ENCODE measurements at places on chromosomes 12 and 14.
A peak's percentile ranks its signal among the peaks of the same experiment; 100 is the strongest.

DNA sequence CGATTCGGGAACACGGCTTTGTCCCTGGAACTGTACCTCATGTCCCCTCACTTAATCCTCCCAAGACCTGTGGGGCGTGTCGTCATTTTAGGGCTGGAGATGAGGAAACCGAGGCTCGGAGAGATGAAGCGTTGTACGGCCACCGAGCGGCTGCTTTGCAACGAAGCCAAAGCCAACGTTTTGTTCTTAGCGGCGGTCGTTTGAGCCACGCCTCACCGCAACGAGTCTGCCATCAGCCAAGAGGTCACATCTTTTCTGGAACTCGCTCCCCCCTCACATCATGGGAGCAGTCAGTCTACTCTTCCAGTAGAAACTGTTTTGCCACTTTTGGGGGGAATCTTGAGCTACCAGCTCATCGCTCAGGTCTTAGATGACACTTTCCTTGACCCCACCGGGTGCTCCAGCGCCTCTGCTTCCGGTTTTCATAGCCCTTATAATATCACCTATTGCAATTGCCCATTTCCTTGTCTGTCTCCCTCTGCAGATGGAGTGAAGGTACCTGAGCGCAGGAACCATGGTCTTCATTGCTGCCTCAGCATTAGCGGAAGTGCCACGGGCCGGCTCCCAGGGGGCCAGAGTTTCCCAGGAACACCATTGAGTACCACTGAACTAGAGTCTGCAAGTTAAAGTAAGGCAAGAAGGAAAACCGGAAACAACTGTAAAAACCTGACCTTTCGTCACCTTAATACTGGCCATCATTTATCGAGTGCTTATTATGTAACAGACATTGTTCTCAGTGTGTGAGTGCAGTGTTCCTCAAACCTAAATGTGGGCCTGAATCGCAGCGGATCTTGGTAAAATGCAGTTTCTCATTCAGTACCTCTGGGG, 19.6 kb downstream of the NINJ2 start:
- H3K27me3 ChIP-seq: no peaks in the 10 kb centered on the region
- H3K4me1 ChIP-seq: peaks cover 52% of the 10 kb centered on the region
- DNase-seq: no peak
- H3K4me3 ChIP-seq: peak overlapping the region; percentile 79
- H3K36me3 ChIP-seq: peaks cover 3% of the 10 kb centered on the region

- peaks cover 60% of the 10 kb centered on the region for H3K36me3 ChIP-seq
- H3K4me3 ChIP-seq: no peak overlapping the region
- no peaks in the 10 kb centered on the region for H3K27me3 ChIP-seq
- peaks cover 15% of the 10 kb centered on the region for H3K4me1 ChIP-seq
Observed at GRCh38 chr12:67318786-67319185, 49.6 kb downstream of the CAND1 start.

DNA sequence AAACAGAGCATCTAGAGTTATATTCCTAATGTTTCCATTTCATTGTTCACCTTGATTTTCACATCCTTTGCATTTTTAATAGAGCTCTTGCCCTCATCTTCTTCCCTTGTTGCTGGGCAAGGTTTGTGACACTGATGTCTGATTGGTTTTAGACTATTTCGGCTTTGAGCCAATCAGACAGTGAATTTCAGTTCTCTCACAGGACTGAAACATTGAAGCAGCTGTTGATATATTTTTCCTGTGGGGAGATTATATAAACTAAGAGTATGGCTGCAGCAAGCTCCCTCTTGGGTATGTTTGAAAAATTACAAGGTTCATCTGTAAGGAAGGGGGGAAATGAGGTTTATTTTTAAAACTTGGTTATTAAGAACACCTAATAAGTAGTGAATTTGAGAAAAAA, 51.2 kb downstream of the ATF7IP start:
- peak; percentile 32 for DNase-seq
- peaks cover 35% of the 10 kb centered on the region for H3K36me3 ChIP-seq
- H3K27ac ChIP-seq: peak overlapping the region; percentile 66
- H3K4me3 ChIP-seq: peak overlapping the region; percentile 2
- H3K27me3 ChIP-seq: no peaks in the 10 kb centered on the region
- peaks cover 44% of the 10 kb centered on the region for H3K4me1 ChIP-seq

GRCh38 chr12:77841521-77841920, 10.8 kb downstream of the NAV3 start:
- H3K36me3 ChIP-seq: no peaks in the 10 kb centered on the region
- no peak overlapping the region for H3K27ac ChIP-seq
- no peaks in the 10 kb centered on the region for H3K27me3 ChIP-seq
- no peak overlapping the region for H3K4me3 ChIP-seq

DNA sequence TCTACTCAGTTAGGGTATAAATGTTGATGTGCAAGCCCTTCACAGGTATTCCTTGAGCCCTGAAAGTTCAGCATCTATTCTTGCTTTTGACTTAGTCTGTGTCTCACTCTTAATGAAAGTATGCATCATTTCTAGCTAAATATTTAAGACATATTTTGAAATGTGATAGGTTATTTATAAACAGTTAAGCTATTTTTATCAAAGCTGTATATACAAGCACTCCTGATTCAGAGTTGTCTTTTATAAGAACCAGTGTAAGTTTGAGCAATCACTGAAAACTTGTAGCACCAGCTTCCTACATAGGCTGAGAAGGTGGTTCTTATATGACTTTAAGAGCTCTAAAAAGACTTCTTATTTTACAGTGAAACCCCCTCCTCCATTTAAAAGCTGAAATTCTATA, 98.6 kb downstream of the MYF5 start:
- H3K27me3 ChIP-seq: no peaks in the 10 kb centered on the region
- no peak overlapping the region for H3K27ac ChIP-seq
- H3K4me3 ChIP-seq: no peak overlapping the region
- no peak for DNase-seq

DNA sequence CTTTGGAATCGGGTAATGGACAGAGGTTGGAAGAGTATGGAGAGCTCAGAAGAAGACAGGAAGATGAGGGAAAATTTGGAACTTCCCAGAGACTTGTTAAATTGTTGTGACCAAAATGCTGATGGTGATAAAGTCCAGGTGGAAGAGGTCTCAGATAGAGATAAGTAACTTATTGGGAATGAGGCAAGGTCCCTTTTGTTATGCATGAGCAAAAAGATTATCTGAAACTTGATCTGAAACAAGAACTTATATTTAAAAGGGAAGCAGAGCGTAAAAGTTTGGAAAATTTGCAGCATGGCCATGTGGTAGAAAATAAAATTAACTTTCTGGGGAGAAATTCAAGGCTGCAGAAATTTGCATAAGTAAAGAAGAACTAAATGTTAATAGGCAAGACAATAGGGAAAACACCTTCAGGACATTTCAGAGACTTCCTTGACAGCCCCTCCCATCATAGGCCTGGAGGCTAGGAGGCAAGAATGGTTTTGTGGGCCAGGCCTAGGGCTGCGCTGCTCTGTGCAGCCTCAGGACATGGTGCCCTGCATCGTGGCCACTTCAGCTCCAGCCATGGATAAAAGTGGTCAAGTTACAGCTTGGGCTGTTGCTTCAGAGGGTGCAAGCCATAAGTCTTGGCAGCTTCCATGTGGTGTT, 425.7 kb upstream of the PRICKLE1 start:
- H3K4me3 ChIP-seq: no peak overlapping the region
- no peak overlapping the region for H3K27ac ChIP-seq
- H3K36me3 ChIP-seq: no peaks in the 10 kb centered on the region
- no peaks in the 10 kb centered on the region for H3K27me3 ChIP-seq
- H3K4me1 ChIP-seq: no peaks in the 10 kb centered on the region
- DNase-seq: no peak

DNA sequence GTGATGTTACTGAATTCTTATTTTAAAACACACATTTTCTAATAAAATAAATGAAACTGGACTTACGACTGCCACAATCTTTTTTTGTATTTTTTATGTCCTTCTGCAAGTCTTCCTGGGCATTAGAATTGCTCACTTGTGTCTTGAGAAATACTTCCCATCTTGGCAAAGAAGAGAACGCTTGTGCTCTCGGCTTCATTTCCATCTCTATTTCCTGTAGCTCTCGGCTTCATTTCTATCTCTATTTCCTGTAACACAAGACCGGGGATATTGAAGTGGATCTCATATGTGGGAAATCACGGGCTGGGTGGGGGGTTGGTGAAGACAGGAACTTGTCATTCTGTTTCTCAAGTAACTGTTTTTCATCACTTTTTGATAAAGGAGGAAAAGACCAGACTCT, 77.9 kb downstream of the EP400 start:
- DNase-seq: no peak
- no peak overlapping the region for H3K4me3 ChIP-seq
- no peak overlapping the region for H3K27ac ChIP-seq
- H3K4me1 ChIP-seq: no peaks in the 10 kb centered on the region

DNA sequence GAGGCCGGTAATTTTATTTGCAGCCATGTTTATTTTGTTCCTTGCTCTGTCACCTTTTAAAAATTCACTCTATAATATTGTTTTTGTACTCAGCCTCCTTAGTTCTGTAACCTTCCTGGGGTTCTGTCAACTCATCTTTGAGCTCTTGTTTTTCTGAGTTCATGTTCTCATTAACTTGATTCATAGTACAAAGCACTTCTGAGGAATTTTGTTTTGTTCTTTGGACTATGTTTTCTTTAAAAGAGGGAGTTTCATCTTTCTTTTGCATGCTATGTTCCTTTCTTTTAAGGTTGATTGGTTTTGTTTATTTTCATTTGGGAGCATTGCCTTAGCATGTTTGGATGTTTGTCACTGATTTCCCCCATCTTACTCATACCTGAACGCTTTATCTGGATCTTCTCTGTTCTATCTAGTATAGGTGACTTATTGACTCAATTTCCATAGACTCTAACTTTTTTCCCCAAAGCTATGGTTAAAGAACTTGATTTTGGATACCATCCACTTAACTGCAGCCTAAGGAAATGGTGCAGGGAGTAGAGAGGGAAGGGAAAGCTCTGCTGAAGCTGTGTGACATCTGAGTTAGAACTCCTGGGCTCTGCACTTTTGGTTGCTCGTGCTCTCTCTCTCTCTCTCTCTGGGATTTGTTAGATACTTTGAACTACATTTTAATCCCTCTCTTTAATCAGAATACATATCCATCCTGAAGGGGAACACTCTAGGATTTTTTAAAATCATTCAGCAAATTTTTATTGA, 268.5 kb downstream of the PAWR start:
- H3K27ac ChIP-seq: no peak overlapping the region
- H3K36me3 ChIP-seq: no peaks in the 10 kb centered on the region
- no peaks in the 10 kb centered on the region for H3K4me1 ChIP-seq
- no peak for DNase-seq
- H3K27me3 ChIP-seq: no peaks in the 10 kb centered on the region
- H3K4me3 ChIP-seq: no peak overlapping the region

- no peaks in the 10 kb centered on the region for H3K27me3 ChIP-seq
- H3K27ac ChIP-seq: no peak overlapping the region
- H3K4me3 ChIP-seq: no peak overlapping the region
- H3K36me3 ChIP-seq: no peaks in the 10 kb centered on the region
- no peaks in the 10 kb centered on the region for H3K4me1 ChIP-seq
Observed at GRCh38 chr12:60308366-60308991, 712.6 kb downstream of the SLC16A7 start.

Data from activated naive CD8-positive, alpha-beta T cell treated with anti-CD3 and anti-CD28 coated beads for 36 hours (primary cell).